ENCODE measurements at places on chromosomes 11 and 22.

DNA sequence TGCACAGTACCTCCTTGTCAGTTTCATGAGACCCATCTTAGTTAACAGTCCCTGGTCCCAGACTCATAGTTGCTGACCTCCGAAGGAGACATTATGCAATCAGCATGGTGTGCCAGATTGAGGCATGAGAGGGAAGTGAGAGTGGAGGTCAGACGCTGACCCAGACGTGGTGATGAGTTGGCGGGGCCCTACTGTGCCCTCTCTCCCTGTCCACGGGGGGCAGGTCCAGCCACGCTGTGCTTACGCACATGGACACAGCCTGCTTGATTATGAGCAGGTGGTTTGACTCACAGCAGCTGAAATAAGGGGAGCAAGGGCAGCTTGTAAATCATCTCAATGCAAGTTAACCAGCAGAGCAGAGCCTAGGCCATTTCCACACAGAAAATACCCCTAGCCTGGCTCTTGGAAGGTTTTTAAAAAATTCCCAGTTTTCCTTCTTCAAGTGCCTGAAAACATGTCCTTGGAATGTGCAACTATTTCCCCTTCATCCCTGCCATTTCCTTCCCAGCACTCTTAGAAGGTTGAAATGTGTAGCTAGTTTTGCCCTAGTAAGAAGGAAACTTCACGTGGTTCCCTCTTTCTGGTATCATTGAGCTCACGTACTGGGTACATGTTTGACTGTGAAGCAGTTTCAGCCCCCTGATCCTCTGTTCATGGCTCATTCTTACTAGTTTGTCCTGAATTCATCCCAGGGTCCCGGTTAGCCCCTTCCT, 122.6 kb upstream of the SORL1-AS1 start:
- DNase-seq = no peak

- no peak for DNase-seq
These were observed 15.7 kb downstream of the NUP50 start for GRCh38 chr22:45179276-45180049.

GRCh38 chr11:21307874-21308273, 638.5 kb downstream of the NELL1 start:
- no peak for DNase-seq

DNA sequence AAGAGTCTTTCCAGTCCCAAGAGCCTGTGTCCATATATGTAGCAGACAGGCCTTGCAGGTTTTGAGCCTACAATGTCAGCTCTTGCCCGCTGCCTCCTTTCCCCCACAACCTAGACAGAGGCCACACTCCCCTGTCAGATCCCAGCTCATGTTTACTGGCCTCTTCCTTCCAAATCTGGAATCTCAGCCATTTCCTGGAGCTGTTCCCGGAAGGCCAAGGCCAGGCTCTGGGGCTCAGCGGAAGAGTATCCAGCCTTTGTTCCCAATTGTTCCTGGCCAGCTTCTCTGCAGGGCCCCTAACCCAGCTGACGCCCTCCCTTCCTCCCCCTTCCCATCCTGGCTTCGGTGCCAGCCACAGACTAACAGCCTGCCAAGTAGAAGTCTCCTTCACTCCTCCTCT, 1.0 kb upstream of the ROBO4 start:
- DNase-seq = no peak

Measured in omental fat pad (tissue), 4 donors.